Endothelial cell (in vitro differentiated cells): ENCODE measurements at places on chromosomes 3 and 15.

DNA sequence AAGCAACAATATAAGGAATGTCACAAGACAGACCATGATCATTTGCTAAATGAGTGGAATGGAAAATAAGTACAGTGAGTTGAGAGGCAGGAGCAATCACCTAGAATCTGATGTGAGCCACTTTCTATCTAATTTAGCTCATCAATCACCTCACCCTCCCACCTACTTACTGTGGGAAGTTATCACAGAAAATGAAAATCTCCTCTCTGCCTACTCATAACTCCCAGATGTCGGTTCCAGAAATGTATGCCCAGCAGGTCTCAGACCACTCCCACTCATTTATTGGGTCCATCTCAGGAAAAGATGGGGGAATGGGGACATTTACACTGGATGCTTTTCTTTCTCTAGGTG is 270.9 kb downstream of the FHIT start:
- no peak for DNase-seq

DNA sequence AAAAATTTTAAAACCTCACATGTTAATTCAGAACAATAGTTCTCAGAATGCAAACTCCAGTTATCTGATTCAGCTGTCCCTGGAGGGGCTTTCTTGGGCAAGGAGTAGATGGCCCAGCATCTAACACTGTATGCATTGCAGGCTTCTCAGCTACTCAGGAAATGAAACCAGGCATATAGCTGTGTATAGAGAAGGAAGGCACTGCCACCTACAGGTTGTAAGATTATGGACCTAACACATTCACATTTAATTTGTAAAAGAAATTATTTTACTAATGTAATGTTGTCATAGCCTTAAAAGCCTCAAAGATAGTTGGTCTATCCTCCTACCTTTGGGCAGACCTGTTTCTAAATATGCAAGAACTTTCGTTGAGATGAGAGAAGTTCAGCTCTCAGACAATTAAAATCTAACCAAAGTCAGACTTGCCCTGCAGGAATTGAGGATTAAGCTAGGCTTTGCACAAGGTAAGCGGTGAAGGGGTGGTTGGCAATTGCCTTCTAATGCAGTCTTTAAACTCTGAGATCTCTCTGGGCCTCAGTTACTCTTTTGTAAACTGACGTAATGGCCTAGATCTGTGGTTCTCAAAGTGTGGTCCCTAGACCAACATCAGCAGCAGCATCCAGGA is 132.8 kb upstream of the SLC24A5 start:
- DNase-seq = peak; percentile 14

- peak; percentile 14 for DNase-seq
These were observed 78.1 kb downstream of the STT3B start for GRCh38 chr3:31610700-31611275.

DNA sequence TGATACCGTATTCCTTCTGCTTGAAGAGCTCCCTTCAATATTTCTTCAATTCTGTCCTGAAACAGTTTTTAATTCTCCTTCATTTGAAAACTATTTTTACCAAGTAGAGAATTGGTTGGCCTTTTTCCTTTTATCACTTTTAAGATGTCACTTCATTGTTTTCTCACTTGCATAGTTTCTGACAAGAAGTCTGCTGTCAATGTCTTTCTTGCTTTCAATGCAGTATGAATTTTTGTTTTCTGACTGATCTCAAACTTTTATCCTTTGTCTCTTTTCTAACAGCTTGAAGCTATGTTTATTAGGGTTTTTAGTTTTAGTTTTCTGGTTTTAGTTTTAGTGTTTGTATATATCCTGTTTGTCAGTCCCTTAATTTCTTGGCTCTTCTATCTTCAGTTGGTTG is 364.8 kb upstream of the TPRG1 start:
- DNase-seq = no peak

DNA sequence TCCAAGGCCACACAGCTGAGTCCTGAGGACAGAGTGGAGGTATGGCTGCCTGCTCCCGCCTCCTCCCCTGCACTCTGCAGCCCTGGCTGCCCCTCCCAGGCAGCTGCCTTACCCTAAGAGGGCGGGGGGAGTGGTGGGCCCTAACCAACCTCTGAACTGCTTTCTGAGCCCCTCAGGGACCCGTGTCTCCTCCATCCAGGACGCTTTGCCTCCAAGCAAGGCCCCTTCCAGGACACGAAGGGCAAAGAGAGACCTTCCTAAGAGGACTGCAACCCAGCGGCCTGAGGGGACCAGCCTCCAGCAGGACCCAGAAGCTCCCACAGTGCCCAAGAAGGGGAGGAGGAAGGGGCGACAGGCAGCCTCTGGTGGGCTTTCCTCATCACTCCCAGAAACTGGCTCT is 7.6 kb downstream of the NEIL1 start:
- no peak for DNase-seq

GRCh38 chr15:28208583-28208982 is 109.5 kb upstream of the OCA2 start:
- DNase-seq = no peak

DNA sequence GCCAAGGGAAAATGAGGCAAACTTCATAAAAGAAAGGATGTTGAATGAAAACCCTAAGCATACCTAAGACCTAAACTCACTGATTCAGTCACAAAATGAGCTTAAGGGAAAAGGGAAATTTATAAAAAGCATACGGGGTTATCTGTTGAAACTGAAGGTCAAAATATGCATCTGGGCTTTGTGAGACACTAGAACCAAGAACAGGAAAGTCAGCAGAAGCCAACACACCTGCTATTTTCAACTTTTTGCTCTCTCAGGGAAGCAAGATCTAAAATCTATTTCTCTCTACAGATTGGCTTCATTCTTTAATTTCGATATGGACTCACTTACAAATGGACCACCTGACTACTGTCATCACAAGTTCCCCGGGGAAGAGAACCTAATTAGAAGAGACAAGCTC is 338.6 kb upstream of the NECTIN3 start:
- DNase-seq = no peak

- no peak for DNase-seq
These were observed 37.6 kb downstream of the FAM3D start for GRCh38 chr3:58628823-58629562.

GRCh38 chr15:35691891-35692867 is 146.2 kb upstream of the DPH6 start:
- no peak for DNase-seq

GRCh38 chr3:99256788-99257187 is 355.3 kb upstream of the DCBLD2 start:
- DNase-seq = no peak

DNA sequence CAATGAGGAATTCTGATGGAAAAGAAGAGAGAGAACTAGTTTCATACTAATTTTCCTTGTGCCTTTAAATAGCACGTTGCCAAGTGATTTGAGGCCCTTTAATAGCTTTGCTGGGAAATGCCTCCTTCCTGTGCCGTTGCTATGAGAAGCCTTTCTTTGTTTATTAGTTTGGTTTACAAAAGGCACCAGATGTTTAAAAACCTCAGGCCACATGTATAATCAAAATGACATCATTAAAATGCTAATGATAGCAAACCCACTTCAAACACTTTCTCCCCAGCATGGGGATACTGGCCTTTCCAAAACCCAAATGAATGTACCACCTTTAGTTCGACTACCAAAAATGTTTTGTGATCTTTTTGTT is 50.0 kb upstream of the TBC1D23 start:
- no peak for DNase-seq

GRCh38 chr3:35849963-35850362 is 210.6 kb downstream of the ARPP21 start:
- no peak for DNase-seq

DNA sequence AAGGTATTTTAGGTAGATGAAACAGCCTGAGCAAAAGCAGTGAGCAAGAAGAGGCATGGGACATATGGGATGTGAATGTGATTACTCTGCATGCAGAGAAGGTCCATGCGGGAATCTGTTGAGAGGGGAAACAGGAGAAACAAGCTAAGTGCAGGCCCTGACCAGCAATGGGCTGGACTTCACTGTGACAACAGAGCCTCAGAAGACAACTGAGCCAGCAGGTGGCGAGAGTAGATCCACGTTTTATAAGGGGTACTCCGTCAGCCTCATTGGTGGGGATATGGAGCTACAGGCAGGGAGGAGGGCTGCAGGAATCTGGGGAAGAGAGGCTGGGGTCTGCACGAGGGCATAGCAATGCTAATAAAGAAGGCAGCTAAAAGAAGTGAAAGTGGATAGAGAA is 405.9 kb upstream of the LMCD1 start:
- DNase-seq = peak; percentile 38

- DNase-seq = no peak
These were observed 58.4 kb downstream of the TMEM44 start for GRCh38 chr3:194574639-194575483.

GRCh38 chr3:158430448-158430847 is 140.5 kb upstream of the MLF1 start:
- no peak for DNase-seq

DNA sequence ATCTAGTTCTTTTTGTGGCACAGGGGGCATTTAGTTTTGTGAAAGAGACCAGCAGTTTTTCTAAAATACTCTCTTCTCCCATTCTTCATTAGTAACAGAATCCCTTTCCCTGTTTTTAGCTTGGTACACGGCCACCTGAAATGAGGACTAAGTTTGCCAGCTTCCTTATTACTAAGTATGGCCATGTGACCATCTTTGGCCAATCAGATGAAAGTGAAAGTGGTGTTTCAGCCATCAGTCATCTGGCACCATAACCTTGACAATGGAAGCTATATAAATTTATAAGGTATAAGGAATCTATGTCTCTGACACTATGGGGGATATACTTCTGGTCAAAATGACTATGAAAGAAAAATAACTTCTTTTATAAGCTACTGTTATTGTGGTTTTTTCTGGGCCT is 570.4 kb downstream of the AGBL1 start:
- no peak for DNase-seq

DNA sequence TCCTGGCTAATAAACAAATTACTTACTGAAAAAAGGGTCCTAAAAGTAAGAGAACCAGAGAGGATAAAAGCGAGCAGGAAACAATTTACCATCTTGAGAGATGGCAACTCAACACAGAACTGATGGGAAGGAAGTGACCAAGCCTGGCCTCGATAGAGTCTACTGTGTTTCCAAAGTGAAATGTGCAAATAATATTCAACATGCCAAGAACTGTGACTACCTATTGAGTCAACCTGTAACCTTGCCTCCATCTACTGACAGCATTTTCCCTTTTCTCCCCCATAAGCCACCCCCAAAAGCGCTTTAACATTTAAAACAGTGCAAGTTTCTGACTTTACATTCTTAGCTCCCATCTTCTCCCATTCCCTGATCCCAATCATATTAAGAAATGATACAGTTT is 75.4 kb upstream of the PSMD6 start:
- no peak for DNase-seq

- DNase-seq = no peak
These were observed 13.4 kb downstream of the DZIP3 start for GRCh38 chr3:108602935-108603294.

DNA sequence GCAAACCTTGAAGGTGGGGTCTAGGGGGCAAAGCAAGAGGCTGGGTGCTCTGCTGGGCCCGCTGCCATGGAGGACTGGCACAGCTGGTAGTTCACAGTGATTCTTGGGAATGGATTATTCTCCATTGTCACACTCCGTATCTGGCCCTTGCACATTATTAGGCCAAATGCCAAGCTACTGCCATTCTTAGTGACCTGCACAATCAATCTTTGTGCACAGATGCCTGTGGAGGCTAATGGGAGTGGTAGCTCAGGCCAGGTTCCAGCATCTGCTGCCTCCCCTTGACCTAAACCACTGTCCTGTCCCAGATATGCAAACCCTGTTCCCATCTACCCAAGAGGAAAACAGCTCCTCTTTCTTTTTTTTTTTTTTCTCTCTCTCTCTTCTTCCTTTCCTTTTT is 67.5 kb downstream of the TIPARP start:
- DNase-seq = no peak

GRCh38 chr3:155572085-155572484 is 172.8 kb downstream of the PLCH1 start:
- DNase-seq = no peak

- DNase-seq = no peak
These were observed 43.5 kb downstream of the PTH1R start for GRCh38 chr3:46921041-46921440.

GRCh38 chr3:124266487-124266886 is 274.6 kb upstream of the ROPN1 start:
- DNase-seq = no peak

DNA sequence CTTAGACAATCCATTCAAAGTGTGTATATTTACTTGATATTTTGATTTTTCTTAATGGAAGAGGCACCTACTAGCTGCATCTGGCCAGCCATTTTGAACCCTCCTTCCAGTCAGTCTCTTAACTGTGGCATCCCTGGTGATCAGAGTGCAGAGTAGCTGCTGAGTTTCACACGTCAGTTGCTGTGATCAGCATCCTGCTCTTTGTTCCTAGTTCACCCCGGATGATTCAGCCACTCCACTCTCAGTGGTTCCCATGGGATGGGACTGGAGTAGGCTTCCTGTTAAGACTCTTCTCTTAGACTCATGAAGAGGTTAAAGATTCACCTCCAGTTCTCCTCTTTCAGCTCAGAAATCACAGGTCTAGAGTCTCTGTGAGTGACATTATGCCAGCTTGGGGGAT is 75.8 kb downstream of the STXBP5L start:
- DNase-seq = no peak

GRCh38 chr15:69623392-69624154 is 171.0 kb downstream of the RPLP1 start:
- DNase-seq = no peak

DNA sequence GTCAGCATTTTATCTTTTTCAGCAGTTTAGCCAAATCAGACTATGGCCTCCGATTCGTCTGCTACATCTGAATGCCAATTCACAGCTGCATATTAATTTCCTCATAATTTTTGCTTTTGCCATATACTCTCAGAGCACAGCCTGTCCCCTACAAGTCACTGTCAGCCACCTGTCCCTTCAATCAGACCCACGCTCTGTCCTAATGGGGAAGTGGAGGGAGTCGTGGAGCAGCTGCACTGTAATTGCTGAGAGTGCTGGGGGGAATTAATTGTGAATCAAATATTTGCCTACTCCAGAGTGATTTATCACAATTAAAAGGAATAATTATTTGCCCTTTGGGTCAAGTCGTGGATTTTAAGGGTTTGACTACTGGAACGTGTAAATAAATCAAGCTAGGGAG is 75.5 kb downstream of the EBLN2 start:
- DNase-seq = no peak

- no peak for DNase-seq
These were observed 267.0 kb upstream of the GOLIM4 start for GRCh38 chr3:168362661-168363247.

- DNase-seq = no peak
These were observed 468.6 kb downstream of the SHQ1 start for GRCh38 chr3:72379500-72380187.

DNA sequence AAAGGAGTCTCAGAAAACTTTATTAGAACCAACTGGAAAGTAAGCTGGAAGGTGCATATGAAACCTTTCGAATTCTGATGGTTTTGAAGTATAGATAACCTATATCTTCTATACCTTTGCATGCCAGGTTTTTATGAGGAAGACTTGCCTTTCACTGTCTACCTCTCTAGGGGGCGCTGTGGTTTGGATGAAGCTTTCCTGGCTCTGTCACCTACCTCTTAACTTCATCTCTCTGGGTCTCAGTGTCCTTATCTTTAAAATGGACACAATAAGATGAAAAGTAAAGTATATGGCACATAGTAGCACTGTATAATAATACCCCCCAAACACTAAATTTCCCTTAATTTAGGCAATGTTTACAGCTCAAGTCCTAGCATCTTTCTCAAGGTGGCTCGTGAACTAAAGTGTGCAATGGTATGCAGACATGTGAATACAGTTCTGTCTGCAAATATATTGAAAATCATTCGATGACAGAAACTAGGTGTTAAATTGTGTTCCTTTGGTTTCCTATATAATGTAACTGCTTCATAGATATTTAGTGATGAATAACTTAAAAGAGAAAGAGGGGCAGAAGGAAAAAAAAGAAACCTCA is 314.3 kb downstream of the CHST2 start:
- no peak for DNase-seq
